ENCODE measurements at places on chromosomes 3 and 15.

- no peak for DNase-seq
Measured at GRCh38 chr15:56454836-56455235, 10.1 kb downstream of the MNS1 start.

DNA sequence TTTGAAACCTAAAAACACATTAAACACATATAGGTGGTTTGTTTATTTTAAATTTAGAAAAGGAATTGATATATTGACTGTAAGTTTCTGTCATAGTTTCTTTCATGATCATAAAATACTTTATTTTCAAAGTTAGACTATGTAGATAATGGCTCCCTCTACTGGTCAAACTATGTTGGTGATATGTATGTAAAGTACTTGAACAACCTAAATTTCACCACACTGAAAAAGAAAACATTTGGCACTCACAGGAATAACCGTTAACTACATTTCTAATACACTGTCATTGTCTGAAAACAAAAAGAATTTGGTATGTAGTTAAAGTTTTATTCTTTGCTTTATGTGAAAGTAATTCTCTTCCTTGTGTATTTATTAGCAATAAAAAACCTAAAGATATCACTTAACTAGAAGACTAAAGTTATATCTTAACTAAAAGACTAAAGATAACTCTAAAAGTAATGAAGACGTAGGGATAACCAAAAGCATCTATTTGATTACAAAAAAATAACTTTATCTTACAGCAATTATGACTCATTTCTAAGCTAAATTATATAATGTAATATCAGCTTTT, 427.5 kb downstream of the VGLL3 start:
- DNase-seq = peak; percentile 45

DNA sequence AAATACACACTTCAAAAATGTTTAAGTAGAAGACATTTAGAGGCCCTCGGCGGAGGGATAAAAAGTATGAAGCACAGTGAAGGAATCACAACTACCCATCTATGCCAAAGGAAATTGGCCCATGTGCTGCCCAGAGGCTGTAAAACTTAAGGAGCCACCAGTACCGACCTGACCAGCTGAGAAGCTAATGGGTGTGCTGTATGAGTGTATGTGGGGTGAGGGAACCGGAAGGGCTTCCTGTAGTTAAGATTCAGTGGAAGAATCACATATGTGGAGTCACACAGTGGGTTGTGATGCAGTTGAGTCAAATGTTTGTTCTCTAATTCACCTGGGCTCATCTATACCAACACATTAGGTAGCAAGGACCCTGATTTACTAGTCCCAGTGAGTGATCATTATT, 516.0 kb upstream of the IL12A start:
- DNase-seq = no peak

GRCh38 chr15:33608714-33609113, 297.9 kb downstream of the RYR3 start:
- no peak for DNase-seq

DNA sequence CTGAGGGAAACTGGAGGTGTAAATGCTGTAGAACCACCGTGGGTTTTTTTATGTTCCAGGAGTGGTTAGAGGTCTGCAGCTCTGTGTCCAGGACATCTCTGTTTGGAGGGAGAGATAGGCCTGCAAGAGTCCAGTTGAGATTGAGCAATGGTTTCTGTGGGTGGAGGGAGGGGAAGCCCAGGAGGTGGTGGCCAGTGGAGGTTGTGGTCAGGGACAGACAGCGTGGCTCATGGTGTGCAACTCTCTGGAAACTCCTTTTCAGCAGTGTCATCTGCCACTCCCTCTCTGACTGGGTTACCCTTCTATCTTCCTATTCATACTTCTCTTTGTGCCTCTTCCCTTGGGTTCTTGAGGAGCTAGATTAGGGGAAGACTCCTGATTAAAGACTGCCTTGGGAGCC, 9.6 kb downstream of the XCR1 start:
- no peak for DNase-seq

DNA sequence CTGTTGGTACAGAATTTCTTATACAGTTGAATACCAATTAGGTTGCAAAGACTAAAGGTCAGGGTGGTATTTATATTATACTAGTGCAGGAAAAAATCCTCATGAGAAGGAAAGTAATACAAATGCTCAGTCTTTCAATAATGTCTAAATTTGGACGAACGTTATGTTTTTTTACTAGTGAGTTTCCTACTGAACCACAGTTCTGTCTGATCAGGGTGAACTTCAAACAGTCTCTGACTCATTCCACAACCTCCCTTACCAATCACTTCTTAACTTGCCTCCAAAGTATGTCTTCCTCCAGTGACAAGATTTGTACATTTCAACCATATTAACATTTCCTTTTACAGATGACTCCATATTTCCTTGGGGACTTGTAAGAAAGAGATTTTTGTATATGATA, 3.4 kb downstream of the TMEM212 start:
- no peak for DNase-seq

DNA sequence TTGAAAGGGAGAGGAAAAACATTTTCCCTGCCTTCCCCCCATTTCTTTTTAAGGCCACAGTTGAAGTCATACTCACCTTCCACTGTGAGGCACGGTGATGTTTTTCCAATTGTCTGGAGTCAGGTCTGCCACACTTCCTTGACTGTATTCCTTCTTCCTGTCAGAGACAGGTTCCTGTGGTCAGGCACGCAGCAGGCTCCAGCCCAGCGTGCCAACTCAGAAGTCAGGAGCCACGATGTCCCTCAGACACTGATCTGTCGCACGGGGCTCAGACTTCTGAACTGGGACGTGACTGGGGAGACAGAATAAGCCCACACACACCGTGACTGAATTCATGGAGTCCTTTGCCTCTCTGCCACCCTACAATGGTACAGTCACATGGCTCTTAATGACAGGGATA, 41.2 kb upstream of the ADAMTS9 start:
- DNase-seq = no peak

DNA sequence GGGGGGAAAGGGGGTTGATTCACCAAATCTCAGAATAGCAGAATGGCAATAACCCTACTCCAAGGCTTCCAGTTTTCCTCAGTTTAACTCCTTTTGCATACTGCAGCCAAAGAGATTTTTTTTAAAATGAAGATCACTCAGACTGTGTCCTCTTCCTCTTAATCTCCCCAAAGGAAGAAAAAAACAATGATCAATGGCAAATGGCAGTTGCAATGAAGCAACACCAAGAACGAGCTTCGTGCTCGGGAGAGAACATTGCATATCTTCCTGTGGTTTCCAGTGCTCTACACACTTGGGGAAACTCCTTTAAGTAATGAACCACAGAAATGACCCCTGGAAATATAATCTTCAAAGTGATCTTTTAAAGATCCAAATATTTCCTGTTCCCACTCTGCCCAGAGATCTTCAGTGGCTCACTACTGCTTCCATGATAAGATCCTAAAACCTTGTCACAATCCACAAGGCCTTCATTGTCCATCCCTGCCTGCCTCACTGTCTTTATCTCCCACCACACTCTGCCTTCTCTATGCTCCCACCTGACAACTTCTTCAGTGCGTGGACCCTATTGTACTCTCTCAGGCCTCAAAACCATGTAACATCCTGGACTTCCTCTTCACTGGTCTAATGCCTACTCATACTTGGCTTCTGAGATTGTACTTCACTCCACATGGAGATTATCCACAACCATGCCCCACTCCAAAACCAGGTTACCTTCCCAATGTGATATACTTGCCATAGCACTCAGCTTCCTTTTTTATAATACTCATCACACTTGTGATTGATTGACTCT, 394.8 kb downstream of the FHIT start:
- no peak for DNase-seq

DNA sequence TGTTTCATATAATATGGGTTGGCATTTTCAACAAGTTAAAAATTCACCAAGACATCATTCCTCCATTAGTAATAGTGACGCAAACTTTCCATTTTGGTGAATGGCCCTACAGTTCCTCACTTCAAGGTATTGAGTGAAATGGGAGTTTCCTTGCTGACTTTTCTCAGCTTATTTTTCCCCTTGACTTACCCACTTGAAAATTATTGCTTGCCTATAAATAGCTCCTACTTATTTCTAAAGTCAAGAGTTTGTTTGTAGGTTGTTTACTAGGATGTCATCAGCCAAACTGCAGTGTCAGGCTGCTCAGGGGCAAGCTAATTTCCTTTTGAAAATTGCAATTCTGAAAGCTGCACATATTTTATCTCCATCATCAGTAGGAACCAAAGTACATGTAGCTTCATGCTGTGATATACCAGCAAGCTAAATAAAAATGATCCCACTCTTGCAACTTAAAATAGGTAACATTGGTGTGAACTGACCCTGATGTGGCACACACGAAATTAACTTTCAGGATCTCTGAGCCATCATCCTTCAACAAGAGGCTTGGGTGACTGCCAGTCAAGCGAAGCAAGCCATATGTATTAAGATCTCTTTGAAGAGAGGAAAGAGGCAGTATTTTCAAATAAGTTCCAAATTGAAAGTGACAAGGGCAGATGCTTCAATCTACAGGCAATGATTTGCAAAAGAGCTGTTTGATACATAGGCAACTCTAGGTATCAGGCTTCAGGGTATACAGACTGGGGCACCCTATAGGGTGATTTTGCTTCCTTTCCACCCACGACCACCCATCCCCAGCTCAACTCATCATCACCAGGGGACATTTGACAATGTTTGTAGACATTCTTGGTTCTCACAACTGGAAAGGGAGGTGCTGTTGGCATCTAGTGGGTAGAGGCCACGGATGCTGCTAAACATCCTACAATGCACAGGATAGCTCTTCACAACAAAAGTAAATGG, 66.8 kb upstream of the RASGRP1 start:
- no peak for DNase-seq

DNA sequence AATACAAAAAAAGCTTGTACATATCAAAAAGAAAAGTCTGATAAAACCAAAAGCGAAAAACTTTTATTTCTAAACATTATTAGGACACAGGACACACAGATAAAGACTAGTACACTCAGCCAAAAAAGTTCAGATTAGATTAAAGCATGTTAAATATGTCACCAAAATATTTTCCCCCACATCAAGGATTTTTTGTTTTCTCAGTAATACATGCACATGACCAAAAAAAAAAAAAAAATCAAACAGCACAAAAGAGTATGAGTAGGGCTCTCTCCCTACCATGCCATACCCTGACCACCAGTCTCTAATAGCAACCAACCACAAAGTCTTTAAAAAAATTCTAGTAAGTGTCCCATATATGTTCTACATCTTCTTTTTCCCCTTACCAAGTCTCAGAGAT, 77.4 kb downstream of the LRRFIP2 start:
- no peak for DNase-seq

GRCh38 chr3:119294696-119295671, 801 bp downstream of the ARHGAP31 start:
- no peak for DNase-seq

DNA sequence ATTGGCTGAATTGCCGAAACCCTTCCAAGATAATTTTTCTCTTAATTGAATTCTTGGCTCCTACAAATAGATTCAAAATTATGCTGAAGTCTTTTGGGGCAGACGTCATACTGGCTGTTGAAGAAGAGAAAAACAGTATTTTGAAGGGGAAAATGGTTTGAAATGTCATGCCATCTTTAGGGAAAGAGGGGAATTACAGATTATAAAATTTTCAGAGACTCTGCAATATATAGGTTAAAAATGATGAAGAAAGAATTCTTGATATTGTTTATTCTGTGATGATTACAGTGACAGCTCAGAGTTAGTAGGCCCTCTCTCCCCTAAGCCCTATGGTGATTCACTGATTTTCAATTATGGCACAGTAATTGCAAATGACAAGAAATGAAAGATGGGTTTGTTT, 86.1 kb downstream of the CGNL1 start:
- DNase-seq = no peak

GRCh38 chr3:45712434-45713110, 23.4 kb downstream of the SACM1L start:
- DNase-seq = no peak

- no peak for DNase-seq
Measured at GRCh38 chr3:5251196-5251583, 63.7 kb downstream of the EDEM1 start.

- DNase-seq = no peak
Measured at GRCh38 chr15:68271854-68272471, 5.6 kb upstream of the FEM1B start.

DNA sequence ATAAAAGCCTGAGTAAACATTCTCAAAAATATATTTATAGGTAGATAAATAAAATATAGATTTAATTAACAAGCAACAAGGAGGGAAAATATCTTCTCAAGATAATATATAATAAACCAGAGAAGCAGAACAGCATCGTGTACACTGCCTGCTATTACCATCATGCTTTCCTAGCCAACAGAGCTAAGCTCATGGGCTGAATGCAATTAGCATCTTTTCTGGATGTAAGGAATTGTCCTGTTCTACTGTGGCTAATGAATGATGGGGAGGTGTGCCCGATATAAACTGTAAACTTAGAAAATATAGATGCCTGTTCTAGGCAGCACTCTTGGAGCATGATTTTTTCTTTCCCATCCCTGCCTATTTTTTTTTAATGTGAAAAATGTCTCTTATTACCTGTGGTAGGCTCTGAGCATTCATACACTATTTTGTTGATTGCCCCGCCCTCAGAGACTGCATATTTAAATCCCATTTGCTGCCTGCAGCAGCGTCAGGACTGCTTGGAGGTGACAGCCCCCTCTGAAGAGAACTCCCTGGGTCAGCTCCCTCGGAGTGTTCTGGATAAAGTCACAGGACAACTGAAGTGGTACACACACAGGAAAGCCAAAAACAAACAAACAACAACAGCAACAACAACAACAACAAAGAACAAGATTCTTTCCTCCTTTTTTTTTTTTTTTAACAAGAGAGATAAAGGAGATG, 312.3 kb downstream of the SATB1 start:
- no peak for DNase-seq

- DNase-seq = peak; percentile 46
Measured at GRCh38 chr3:87120881-87121280, 106.2 kb upstream of the CHMP2B start.

- no peak for DNase-seq
Measured at GRCh38 chr3:11450015-11450414, 177.8 kb downstream of the ATG7 start.

GRCh38 chr15:40957581-40958051, 4.3 kb downstream of the CHAC1 start:
- peak; percentile 64 for DNase-seq

DNA sequence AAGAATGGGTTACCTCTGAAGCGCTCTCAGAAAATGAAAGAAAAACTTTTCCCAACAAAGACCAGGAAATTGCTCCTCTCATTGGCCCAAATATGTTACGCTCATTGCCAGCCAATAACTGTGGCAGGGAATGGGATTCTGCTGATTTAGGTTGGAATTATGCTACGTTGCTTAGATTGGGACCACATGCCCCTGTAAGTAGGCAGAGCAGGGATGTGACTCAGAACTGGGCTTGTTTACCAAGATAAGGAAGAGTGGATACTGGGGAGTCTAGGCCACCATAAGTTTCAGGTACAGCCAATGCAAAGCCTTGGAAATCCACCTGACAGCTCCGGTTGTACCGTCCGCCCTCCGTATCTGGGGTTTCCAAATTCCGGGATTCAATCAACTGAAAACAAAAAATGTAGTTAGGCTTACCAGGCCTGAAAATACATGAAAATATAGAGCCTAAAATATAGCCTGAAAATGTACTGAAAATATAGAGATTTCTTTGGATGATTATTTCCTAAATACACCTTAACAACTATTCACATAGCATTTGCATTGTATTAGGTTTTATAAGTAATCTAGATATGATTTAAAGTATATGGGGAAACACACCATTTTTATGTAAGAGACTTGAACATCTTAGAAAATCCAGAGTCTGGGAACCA, 1.5 kb upstream of the TCF12 start:
- no peak for DNase-seq

GRCh38 chr3:10319251-10319650, 1.7 kb downstream of the SEC13 start:
- DNase-seq = no peak

- DNase-seq = no peak
Measured at GRCh38 chr3:144112036-144112435, 140.4 kb downstream of the DIPK2A start.
